ENCODE measurements at places on chromosomes 12 and 14.

GRCh38 chr14:75610834-75611233, 32.4 kb downstream of the FLVCR2 start:
- no peak for DNase-seq

DNA sequence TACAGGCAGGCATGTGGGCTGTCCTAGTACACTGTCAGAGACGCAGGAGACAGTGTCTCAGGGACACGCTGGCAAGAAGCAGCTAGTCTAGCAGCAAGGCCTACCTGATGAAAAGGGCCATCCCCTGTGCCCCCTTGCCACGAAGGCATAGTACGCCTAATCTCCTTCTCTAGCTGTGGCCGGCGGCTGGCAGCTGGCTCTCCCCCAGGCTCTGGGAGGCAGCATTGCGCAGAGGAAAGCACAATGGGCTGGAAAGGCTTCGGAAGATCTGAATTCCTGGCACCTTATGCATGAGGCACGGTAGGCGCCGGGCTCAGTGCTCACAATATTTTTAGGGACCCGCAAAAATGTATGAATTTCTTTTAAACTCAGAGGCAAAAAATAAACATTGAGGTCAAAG, 16.0 kb upstream of the PLEKHH1 start:
- DNase-seq = peak; percentile 83

DNA sequence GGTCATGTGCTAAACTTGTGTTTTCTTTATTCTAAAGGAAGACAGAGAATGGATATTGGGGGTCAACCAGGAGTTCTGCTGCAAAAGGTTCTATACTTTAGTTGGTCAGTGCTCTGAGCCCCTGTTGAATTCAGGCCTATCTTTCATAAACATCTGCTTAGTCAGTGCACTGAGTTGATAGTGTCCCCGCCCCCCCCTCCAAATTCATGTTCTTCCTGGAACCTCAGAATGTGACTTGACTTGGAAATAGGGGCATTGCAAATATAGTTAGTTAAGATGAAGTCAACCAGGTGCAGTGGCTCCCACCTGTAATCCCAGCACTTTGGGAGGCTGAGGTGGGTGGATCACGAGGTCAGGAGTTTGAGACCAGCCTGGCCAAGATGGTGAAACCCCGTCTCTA, 23.3 kb downstream of the CHST11 start:
- DNase-seq = no peak

GRCh38 chr12:2732290-2732689, 62.5 kb upstream of the FKBP4 start:
- DNase-seq = no peak

GRCh38 chr12:58408516-58408915, 467.1 kb downstream of the ATP23 start:
- no peak for DNase-seq

- DNase-seq = peak; percentile 73
Observed at GRCh38 chr14:77024171-77024691, 4.3 kb downstream of the IRF2BPL start.

DNA sequence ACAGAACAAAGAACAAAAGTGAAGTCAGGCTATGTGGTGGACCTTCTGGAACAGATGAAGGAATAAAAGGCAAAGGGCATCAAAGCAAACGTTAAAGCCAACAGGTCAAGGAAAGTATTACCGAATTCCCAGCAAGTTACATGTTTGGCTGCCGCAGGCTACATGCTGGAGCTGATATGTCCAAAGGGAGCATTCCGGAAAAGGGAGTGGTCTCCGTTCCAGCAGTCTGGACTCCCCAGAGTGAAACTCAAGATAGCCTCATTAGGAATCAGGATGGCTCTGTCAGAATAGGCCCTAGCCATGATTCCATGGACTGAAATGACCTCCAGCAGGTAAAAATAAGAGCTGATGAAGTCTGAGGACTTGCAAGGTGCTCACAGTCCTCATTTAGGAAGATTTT, 379.8 kb upstream of the PRICKLE1 start:
- no peak for DNase-seq

DNA sequence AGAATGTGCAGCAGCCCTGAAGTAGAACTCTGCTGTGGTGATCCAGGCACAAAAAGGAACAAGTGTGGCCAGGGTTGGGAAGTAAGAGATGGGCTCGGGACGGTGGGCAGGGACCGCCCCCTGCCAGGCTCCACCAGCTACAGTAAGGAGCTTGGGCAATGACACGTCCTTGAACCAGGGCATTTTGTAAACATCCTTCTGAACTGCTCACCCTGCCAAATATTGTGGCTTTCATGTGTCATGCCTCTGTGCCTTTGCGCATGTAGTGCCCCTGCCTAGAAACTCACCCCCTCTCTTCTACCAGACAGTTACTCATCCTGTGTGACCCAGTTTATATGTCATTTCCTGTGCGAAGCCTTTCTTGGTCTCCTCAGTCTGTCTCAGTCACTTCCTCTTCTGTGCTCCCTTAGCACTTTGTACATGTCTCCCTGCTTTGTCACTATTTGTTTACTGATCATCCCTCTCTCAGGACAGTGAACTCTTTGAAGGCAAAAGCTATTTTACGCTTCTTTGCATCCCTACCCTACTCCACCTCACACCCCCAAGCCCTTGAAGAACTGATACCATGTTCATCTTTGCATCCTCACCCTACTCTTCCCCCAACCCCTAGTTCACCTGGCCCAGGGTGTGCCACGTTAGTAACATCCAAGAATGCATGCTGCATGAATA, 108.9 kb upstream of the PLEKHG7 start:
- peak; percentile 64 for DNase-seq

- no peak for DNase-seq
Observed at GRCh38 chr12:15253990-15254389, 32.8 kb upstream of the RERG start.

DNA sequence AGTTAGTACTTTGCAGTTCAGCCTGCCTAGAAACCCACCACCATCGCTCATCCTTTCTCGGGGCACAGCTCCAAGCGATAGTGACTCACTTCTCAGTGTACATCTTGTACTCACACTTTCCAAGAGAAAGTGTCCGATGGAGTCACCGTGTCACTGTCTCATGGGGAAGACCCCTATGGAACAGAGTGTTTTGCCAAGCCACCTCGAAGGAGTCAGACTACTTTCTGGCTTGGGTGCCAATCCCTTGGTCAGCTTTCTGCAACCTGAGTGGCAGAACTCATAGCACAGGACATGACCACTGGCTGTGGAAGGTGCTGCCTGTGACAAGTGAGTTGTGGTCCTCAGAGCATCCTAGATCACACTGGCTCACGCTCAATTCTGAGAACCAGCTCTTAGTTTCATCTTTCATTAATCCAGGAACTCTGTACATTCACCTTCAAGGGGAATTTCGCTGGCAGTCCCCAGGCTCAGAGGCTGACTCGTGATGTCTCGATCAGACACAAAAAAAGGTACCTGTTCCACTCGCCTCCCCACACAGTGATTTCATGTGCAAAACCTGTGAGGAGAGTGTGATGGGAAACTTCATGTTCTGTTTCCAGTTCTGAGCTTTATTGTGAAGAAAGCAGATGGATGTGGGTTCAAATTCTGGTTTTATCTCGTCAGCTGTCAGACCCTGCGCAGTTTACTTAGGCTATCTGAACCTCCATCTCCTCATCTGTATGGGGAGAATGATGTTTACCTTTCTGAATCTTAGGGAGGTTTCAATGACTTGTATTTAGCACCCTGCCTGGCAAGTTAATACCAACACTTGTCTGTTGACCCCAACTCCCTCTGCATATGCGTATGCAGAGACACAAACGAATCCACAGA, 127.3 kb upstream of the CCND2 start:
- DNase-seq = no peak

DNA sequence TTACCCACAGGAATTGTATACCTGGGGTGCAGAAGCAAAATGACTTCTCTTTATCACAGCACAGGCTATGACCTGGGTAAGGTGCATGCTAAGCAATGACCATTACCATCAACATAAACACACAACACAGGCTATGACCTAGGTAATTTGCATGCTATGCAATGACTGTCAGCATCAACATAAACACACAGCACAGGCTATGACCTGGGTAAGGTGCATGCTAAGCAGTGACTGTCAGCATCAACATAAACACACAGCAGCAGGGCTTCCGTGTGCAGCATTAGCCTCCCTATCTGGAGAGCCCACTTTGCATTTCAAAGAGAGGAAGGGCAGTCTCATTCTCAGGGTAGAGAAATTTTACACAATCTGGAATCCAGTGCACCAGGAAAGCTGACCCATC, 583.0 kb downstream of the TMEM121 start:
- DNase-seq = no peak

GRCh38 chr14:77177702-77178101, 3.9 kb upstream of the TMEM63C start:
- DNase-seq = no peak

DNA sequence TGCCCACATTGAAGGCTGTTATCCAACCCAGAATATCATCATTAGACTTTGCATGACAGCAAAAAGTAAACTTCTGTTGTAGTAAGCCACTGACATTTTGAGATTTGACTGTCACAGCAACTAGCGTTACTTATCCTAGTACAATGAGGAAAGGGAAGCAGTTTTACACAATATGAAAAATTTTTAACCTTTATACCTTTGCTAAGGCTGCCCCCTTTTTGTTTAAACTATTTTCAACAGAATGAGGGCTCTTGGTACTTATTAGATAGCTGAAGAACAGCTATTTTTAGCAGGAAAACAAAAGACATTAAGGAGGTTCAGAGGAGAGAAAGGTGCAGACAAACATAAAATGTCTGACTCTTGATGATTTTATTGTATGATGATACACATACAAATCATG, 23.4 kb upstream of the TMX1 start:
- DNase-seq = no peak

DNA sequence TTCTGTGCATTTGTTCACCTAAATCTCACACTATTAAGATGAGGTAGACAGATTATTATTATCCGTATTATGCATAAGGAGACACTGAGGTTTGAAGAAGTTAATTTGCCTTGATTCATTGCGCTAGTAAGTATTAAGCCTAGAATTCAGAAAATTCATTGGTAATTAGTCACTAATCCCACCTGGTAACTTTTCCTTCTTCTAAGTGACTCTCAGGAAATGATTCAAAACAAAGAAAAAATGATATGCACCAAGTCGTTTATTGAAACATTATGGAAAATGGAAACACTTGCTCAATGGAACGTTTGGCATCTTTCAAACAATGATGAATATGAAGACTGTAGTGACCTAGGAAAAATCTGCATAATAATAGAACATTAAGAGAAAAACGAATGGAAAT, 15.2 kb downstream of the RFX4 start:
- no peak for DNase-seq

DNA sequence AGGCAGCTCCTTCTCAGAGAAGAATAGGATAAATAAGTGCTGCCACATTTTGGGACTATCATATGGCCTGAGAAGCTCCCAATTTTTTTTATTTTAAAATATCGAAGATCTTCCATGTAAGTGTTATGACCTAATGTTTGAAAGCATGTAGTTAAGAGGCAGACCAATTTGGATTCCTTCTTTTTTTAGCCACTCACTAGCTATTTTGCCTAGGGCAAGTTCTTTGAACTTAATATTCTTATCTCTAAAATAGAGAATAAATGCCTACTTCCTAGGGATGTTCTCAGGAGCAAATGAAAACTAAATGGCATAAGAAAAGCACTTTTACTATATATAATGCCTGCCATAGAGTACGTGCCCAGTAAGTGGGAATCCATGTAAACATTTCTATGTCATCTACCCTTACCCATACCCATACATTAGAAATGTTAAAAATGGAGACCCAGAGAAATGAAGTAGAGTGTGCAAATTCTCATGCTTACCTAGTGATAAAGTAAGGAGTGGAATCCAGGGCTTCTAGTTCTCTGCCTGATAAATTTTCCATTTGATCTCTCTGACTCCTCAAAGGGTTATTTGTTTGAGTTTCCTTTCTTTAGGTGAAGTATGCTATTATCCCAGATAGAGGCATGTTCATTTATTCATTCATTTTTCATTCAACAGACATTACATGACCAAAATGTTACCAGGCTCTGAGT, 148.3 kb downstream of the TGFB3 start:
- DNase-seq = no peak

- no peak for DNase-seq
Observed at GRCh38 chr14:65250162-65250495, 147.8 kb upstream of the MAX start.

DNA sequence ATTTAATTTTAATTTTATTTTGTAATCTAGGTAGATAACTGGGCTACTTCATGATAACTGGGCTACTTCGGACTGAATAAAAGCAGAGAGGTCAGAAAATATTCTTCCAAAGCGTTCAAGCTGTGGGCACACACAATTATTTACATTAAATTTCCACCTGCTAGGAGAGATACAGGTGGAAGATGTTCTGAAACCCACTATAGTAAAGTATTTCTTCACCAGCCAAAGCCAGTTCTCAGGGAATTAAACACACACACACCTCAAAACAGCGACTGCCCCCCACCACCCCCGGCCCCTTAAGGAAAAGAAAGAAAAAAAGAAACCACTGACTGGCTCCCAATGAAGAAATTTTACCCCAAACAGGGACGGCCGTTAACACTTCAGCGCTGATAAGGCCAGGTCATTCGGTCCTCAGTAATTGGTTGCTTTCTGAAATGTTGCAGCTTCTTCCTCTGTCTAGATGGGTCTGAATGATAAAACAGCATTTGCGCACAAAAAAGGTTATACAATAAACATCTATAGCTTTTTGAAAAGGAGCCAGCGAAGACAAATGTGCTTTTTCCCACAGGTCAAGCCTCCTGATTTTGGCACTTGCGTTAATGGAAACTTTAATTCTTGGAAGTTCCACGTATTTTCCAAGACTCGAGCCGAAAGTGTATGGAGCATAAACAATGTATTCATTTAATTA, 771 bp upstream of the KCNJ8 start:
- DNase-seq = no peak

DNA sequence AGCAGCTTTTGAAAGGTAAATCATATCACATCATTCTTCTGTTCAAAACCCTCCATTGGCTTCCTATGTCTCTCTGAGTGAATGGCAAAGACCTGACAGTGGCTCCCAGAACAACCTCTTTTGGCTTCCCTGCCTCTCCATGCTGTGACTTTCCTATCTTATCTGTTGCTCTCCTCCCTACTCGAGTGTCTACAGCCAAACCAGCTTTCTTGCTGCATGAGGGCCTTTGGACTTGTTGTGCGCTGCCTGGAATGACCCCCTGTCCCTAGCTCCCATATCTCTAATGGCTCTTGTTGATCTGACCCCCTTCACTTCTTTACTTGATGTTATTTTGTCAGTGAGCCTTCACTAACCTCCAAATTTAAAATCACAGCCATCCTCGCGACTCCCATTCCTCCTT, 2.5 kb downstream of the SYNE2 start:
- no peak for DNase-seq

GRCh38 chr12:123752046-123752445, 10.1 kb upstream of the DNAH10 start:
- DNase-seq = no peak

- DNase-seq = no peak
Observed at GRCh38 chr12:113641426-113642030, 169.9 kb upstream of the LHX5 start.

Measured in astrocyte of the hippocampus (primary cell).